ENCODE measurements at places on chromosomes 1 and 21. TPM values are rescaled to one million over a fixed set of nuclear protein-coding genes. Genes with fewer than 3 reads are reported as not detected.

The ZNF695 gene
- 13.2 TPM for total RNA-seq

The KCNJ15 gene
- total RNA-seq = not detected

The RNU1-2 gene
- total RNA-seq = 11,018 TPM

The VANGL2 gene
- total RNA-seq = not detected

The FMO2 gene
- total RNA-seq = not detected

The CHI3L2 gene
- total RNA-seq = 1.9 TPM

- no peaks in the 10 kb centered on the region for H3K36me3 ChIP-seq
- H3K4me3 ChIP-seq = no peak overlapping the region
- no peak overlapping the region for H3K27ac ChIP-seq
- H3K27me3 ChIP-seq = no peaks in the 10 kb centered on the region
- H3K4me1 ChIP-seq = peaks cover 16% of the 10 kb centered on the region
Observed at GRCh38 chr1:178503849-178504248, 7.1 kb upstream of the CLEC20A start.

DNA sequence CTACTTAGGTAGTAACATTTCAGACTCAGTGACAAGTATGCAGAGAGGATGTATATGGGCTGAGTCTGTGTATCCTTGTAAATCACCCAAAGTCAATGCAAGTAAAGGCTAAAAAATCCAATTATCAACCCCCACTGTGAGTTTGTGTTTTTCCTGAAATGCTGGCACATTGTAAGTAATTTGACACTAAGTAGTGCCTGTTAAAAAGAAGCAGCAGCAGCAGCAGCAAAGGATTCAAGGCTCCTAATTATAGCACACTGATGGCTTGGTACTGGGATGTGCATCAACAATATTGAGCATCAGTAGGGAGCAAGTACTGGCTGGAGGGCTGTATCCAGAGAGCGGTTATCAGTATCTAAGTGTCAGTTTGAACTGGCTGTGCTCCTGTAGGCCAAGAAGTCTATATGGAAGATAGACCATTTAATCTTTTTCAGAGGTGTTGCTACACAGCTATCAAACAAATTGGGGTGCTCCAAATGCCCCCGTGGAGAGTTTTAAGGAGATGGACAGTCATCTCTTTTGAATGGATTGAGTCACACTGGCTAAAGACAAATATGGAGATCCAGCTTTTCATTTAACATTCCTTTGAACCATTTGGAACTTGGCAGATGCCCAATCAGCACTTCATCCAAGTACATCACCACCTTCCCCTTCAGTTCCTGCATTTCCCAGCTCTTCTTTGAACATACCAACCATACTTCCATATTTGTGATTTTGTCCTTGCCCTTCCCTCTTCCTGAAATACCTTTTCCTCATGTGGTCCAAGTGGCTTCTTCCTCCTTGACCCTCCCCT is 241.2 kb upstream of the ST6GALNAC5 start:
- H3K27me3 ChIP-seq = no peaks in the 10 kb centered on the region
- H3K4me3 ChIP-seq = no peak overlapping the region
- H3K4me1 ChIP-seq = no peaks in the 10 kb centered on the region

DNA sequence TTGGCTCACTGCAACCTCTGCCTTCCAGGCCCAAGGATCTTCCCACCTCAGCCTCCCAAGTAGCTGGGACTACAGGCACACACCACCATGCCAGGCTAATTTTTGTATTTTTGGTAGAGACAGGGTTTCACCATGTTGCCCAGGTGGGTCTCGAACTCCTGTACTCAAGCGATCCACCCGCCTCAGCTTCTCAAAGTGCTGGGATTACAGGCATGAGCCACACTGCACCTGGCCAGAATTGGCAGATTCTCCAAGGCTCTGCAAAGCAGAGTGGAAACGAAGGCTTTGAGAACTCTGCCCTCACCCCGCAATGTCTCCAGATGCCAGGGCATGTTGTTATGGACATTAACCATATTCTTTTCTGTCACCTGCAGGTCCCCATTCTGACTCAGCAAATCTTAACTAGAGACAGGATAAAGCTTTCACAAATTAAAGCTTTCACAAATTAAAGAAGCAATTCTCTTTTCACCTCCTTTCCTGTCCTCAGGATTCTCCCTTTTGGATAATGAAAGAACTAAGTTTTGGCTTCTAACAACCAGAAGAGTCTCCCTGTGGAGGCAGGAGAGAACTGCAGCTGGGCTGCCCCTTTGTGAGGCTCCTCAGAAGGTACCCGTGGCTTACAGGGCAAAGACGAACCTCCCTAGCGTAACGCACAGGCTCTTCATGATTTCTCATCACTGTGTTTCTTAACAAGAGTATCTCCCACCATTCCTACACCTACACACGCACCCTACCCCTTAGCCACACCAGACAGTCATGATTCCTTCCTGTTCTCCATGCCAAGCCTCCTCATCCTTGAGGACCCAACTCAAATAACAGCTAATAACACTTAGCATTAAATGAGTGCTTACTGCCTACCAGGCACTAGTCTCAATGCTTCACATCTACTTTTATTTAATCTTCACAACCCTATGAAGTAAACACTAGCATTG is 29.8 kb downstream of the GPA33 start:
- H3K27me3 ChIP-seq = peaks cover 9% of the 10 kb centered on the region
- H3K4me3 ChIP-seq = no peak overlapping the region
- H3K4me1 ChIP-seq = 0 out of 2 replicates have a peak, but pooled peaks cover 12% of the 10 kb centered on the region
- no peak overlapping the region for H3K27ac ChIP-seq

GRCh38 chr1:67085326-67085725 is 31.4 kb upstream of the SLC35D1 start:
- no peak overlapping the region for H3K4me3 ChIP-seq
- H3K27ac ChIP-seq = no peak overlapping the region
- no peaks in the 10 kb centered on the region for H3K4me1 ChIP-seq
- no peaks in the 10 kb centered on the region for H3K36me3 ChIP-seq
- H3K27me3 ChIP-seq = peaks cover 4% of the 10 kb centered on the region

DNA sequence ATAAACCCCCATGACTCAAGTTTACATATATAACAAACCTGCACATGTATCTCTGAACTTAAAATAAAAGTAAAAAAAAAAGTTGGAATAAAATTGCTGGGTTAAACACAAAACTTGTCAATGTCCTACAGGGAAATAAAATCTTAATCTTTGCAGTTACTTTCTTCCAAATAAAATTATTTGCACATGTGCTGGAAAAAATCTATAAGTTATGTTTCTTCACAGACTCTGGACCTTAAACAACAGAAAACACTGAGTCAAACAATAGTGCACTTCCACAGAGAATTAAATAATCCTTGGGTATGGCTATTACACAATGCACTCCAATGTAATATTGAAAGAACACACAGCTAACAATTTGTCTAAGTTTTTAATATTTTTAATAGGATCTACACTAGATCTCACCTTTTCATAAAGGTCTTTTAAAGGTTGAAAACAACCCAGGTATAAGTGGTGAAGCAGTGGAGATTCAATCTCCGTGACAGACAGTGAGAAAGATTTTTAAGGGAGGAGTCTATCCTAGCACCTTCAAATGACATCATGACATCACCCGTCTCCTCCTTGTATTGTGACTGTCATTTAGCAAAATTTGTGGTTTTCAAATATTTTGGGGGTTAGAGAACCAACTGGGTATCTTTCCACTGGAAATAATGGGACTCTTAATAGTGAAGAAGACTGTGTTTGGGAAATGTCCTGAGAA is 25.2 kb upstream of the FGGY start:
- H3K27ac ChIP-seq = no peak overlapping the region
- no peaks in the 10 kb centered on the region for H3K27me3 ChIP-seq
- no peaks in the 10 kb centered on the region for H3K4me1 ChIP-seq

DNA sequence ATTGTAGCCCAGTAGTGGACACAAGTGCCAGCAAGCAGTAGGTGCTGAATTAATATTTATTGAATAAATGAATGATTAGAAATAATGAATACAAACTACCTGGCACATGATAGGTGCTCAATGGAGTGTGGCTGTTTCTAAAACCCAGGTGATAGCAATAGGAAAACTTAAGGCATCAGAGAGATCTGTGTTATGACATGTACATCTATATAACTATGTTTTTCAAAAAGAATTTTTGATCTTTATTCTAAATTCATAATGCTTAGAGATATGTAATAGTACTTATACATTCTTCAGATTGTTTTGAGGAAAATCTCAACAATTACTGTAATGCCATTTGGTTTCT is 5.0 kb downstream of the GADD45A start:
- 0 out of 2 replicates have a peak, but pooled peaks cover 1% of the 10 kb centered on the region for H3K36me3 ChIP-seq
- no peaks in the 10 kb centered on the region for H3K27me3 ChIP-seq
- no peak overlapping the region for H3K4me3 ChIP-seq
- peaks cover 29% of the 10 kb centered on the region for H3K4me1 ChIP-seq
- DNase-seq = no peak

DNA sequence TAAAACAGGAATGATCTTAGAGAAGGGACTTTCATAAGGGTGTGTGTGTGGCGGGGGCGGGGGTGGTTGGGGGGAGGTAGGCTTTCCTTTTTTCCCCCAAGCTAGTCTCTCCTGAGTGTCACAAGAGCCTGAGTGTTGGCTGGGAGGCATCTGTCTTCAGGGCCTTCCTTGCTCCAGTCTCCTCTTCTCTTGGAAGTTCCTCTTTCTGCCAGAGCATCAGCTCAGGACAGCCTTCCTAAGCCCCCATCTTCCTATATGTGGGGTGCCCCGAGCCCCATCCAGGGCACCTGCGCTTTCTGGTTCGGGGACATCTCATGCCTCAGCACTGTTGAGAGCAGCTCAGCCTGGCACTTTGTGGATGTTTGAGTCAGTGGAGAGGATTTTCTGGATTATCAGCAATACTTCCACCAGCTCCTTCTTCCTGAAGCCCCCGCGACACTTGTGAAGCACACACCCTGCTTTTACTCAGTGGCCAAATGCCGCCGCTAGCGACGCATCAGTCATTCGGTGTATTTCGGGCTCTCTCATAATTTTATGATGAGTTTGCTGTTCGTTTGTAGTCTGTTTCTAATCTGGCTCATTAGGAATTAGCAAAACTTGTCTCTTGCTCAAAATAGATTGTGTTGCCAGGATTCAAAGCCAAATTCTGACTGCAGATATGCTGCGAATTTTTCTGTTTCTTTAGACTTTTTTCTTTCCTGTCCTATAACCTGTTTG is 61.7 kb downstream of the GALNT2 start:
- no peak for DNase-seq
- no peak overlapping the region for H3K27ac ChIP-seq
- peaks cover 35% of the 10 kb centered on the region for H3K4me1 ChIP-seq
- H3K4me3 ChIP-seq = no peak overlapping the region
- no peaks in the 10 kb centered on the region for H3K36me3 ChIP-seq

- no peak for DNase-seq
- H3K27ac ChIP-seq = no peak overlapping the region
- H3K27me3 ChIP-seq = no peaks in the 10 kb centered on the region
- H3K4me3 ChIP-seq = no peak overlapping the region
- H3K4me1 ChIP-seq = no peaks in the 10 kb centered on the region
Observed at GRCh38 chr1:193131266-193131860, 9.5 kb downstream of the CDC73 start.

DNA sequence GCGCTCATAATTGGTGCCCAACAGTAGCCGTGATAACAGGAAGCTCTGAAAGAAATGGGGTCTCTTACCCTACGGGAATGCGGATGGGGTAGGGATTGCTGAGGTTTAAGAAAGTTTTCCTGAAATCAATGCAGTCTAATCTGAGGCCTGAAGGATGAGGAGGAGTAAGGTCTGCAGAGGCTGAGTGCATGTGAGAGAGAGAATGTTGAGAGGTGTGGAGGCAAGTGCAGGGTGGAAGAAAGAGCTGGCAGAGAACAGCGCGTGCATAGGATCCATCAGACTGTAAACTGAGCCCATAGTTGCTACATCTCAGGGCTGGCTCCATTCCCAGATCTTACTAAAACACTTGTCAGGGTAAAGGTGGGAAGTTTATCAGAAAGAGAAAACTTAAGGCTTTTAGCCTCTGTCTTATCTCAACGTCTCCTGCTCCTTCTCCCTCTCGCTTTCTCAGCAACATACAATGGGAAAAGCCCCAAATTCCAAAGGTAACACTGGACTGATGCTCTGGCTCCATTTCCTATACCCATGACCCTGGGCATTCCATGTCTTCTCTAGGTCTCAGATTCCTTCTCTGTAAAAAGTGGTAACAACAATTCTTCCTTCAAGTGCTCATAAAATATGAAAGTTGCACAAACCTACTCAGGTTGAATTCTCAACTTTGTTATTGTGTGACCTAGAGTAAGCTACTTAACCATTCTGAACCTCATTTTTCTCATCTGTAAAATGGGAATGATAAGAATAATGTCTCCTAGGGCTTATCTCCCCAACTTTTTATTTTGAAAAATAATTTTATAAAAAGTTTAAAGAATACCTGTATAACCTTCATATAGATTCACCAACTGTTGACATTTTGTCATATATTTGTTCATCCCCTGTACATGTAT is 75.2 kb downstream of the SH3GLB1 start:
- peaks cover 81% of the 10 kb centered on the region for H3K4me1 ChIP-seq
- H3K4me3 ChIP-seq = no peak overlapping the region
- H3K27ac ChIP-seq = no peak overlapping the region
- no peak for DNase-seq

GRCh38 chr1:150688763-150689162 is 8.2 kb downstream of the GOLPH3L start:
- H3K36me3 ChIP-seq = peaks cover 39% of the 10 kb centered on the region
- DNase-seq = no peak
- no peak overlapping the region for H3K27ac ChIP-seq
- H3K4me3 ChIP-seq = no peak overlapping the region
- no peaks in the 10 kb centered on the region for H3K4me1 ChIP-seq

DNA sequence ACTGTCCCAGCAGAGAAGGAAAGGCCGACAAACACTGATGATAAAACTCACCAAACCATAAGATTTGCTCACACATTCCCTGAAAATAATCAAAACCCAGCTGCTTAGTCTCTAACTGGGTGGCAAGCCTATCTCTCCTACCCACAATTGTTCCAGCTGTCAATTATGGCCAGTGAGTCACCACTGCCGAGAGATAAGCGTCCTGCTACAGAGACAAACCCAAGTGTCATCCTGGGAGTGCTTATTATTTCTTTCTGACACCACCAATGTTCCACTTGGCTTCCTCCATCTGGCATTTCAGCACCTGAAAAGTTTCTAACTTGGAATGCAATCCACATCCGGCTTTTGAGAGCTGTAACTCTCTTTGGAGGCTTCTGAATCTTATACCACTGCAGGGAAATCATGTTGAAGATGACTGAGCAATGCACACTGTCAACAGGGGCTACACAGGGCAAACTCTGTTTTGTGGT is 51.5 kb upstream of the VAV3 start:
- no peak overlapping the region for H3K4me3 ChIP-seq
- DNase-seq = no peak
- H3K4me1 ChIP-seq = no peaks in the 10 kb centered on the region
- H3K27me3 ChIP-seq = no peaks in the 10 kb centered on the region
- no peak overlapping the region for H3K27ac ChIP-seq

DNA sequence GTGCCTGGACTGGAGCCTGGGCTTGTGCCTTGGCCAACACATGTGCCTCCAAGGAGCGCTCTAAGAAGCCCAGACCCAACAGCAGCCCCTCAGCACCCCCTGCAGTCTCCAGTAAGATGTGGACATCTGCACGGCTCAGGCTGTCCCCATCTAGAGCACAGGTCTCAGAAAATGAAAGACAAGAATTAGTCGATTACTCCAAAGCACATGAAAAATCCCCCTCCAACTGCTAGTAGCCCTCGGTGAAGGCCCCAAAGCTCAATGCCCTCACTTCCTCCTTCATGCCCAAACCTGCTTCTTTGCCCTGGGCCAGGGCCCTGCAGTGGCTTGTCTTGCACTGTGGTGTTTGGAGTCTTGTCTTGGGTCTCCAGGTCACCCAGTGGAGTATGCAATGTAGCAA is 21.9 kb upstream of the ERO1B start:
- DNase-seq = no peak
- H3K4me3 ChIP-seq = no peak overlapping the region
- H3K36me3 ChIP-seq = no peaks in the 10 kb centered on the region
- no peaks in the 10 kb centered on the region for H3K4me1 ChIP-seq
- H3K27me3 ChIP-seq = no peaks in the 10 kb centered on the region
- no peak overlapping the region for H3K27ac ChIP-seq

GRCh38 chr1:145908653-145909052 is 1.2 kb downstream of the ITGA10 start:
- peaks cover 5% of the 10 kb centered on the region for H3K36me3 ChIP-seq
- no peaks in the 10 kb centered on the region for H3K27me3 ChIP-seq
- DNase-seq = no peak
- no peak overlapping the region for H3K27ac ChIP-seq
- no peak overlapping the region for H3K4me3 ChIP-seq

Measured in HepG2 (cell line).